Omental fat pad (tissue), 4 donors: ENCODE measurements at places on chromosomes 1 and 21.
A peak's percentile ranks its signal among the peaks of the same experiment; 100 is the strongest.

- DNase-seq = no peak
Observed at GRCh38 chr1:30745834-30746208, 11.8 kb downstream of the LAPTM5 start.

- DNase-seq = no peak
Observed at GRCh38 chr1:7471836-7472235, 299.3 kb upstream of the VAMP3 start.

DNA sequence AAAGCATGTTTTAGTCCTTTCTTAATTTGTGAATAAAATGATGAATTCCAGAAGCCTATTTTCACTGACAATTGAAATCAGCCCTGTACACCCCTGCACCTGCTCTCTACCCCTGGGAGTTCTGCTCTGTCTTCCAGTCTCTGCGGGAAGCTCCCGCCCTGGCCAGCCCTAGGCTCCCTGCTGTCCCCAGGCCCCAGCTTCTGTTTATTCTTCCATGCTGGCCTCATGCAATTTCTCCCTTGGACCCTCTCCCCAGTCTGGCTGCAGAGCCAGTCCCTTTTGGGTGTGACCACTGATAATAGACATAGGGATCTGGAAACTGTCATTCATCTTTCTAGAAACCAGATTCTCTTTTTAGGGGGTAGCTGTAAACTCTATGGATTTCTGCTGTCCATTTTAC, 258.6 kb downstream of the GRIK3 start:
- no peak for DNase-seq

DNA sequence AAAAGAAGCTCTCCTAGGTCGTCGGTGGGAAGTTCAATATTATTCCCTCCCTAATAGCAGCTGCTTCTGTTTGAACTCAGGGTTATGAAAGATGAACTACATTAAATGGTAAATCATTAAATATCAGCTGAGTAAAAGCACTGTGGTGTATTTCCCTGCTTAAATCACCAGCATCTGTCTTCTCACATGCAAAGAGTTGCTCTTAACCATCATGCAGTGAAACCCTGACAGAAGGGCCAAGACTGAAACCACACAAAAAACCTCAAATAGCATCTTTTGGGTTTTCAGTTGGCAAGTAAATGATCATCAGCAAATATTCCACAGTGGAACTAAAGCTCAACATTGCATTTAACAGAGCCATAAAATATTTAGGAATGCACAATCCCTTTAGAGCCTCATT, 380.0 kb upstream of the ADGRL2 start:
- no peak for DNase-seq

DNA sequence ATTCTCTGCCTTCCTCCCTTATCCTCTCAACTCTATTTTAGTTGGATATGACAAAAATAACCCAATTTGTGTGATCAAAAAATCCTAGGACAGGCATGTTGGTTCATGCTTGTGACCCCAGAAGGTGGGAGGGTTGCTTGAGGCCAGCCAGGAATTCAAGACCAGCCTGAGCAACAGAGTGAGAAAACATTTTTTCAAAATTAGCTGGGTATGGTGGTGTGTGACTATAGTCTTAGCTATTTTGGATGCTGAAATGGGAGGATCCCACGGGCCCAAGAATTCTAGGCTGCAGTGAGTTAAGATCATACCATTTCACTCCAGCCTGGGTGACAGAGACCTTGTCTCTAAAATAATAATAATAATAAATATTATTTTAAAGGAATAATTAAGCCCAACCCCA, 1383.1 kb upstream of the ADGRL2 start:
- no peak for DNase-seq

- DNase-seq = peak; percentile 33
Observed at GRCh38 chr1:113759333-113760101, at the start of gene PHTF1. TSS of gene PHTF1 (minus strand) at chr1:113759486. CDS start at chr1:113758703, 783 bp downstream.

DNA sequence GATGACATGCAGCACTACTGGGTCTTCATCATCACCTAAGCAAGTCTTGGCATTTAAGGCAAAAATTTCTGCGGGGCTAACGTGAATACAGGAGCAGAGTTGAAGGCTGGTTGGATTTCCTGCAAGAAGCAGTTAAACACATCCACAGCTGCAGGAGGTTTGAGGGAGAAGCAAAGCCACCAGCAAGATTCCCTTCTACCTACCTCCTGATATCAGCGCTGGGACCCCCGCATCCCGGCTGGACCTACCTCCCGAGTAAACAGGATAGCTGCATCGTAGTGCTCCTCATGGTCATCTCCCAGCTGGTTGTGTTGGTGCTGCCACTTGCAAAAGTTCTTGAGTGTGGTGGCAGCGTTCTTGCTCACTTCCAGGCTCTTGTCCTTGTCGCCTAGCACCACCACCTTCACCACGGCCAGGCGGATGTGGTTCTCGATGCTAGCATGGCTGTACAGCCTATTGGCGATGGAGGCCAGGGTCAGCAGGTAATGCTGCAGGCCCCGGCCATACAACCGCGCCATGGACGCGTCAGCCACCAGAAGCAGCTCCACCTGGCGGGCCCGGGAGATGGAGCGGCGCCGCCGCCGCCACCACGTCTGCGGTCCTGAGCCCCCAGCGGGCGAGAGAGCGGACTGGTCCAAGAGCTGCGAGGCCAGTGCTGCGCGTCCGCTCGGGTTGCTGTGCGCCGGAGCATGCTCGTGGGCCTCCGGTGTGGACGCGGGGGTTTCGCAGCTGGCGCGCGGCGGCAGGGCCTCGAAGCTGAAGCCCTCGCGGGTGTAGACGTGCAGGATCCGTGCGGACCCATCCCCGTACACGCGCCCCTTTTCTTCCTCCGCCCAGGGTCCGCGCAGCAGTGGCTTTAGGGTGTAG, 1.6 kb downstream of the ADAMTS5 start:
- DNase-seq = no peak

GRCh38 chr1:55582084-55582483, 366.9 kb upstream of the USP24 start:
- DNase-seq = no peak

GRCh38 chr21:14453339-14454015, 70.5 kb upstream of the HSPA13 start:
- DNase-seq = no peak

DNA sequence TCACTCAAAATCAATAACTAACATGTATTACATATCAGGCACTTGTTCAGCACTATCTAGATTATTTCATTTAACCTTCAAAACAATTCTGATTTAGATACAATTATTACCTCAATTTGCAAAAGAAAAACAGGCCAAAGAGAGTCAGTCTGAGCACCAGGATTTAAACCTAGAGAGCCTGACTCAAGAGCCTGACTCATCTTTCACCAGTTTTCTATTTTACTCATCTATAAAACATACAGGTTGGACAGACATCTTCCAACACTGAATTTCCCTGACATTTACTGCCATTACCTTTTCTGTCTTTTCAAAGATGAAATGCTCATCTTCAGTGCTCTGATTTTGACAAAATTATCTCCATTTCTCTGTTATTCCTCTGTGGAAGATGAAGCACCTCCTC, 116.5 kb downstream of the MRPL39 start:
- no peak for DNase-seq

DNA sequence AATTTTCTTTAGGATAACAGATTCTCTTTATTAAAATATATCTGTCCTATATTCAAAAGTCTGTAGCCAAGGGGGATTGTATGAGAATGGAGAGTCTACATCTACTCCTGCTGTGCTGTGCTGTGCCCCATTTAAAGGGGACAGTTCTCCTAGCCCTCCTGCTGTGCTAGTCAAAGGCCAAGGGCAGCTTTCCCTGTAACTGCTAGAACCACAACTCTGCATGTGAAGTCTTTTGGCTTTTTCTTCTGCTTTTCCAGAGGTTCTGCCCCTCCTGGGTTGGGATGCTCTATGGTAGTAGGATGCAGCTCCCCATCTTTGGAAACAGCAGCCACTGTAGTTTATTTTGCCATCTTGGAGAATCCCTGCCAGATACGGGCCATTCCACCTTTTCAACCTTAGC, 197.5 kb upstream of the JUN start:
- no peak for DNase-seq

GRCh38 chr1:28364888-28365287, 4.7 kb upstream of the PHACTR4 start:
- no peak for DNase-seq

- DNase-seq = no peak
Observed at GRCh38 chr1:201069636-201070035, 42.6 kb downstream of the CACNA1S start.

- DNase-seq = no peak
Observed at GRCh38 chr1:89277725-89278124, 5.1 kb upstream of the GBP5 start.

GRCh38 chr1:94039871-94040569, 80.9 kb downstream of the ABCA4 start:
- DNase-seq = no peak

GRCh38 chr1:40315239-40315794, 1.8 kb downstream of the COL9A2 start:
- peak; percentile 51 for DNase-seq

- no peak for DNase-seq
Observed at GRCh38 chr1:173408886-173409285, 68.2 kb upstream of the PRDX6 start.

- DNase-seq = no peak
Observed at GRCh38 chr1:61046434-61046833, 35.9 kb upstream of the NFIA start.

DNA sequence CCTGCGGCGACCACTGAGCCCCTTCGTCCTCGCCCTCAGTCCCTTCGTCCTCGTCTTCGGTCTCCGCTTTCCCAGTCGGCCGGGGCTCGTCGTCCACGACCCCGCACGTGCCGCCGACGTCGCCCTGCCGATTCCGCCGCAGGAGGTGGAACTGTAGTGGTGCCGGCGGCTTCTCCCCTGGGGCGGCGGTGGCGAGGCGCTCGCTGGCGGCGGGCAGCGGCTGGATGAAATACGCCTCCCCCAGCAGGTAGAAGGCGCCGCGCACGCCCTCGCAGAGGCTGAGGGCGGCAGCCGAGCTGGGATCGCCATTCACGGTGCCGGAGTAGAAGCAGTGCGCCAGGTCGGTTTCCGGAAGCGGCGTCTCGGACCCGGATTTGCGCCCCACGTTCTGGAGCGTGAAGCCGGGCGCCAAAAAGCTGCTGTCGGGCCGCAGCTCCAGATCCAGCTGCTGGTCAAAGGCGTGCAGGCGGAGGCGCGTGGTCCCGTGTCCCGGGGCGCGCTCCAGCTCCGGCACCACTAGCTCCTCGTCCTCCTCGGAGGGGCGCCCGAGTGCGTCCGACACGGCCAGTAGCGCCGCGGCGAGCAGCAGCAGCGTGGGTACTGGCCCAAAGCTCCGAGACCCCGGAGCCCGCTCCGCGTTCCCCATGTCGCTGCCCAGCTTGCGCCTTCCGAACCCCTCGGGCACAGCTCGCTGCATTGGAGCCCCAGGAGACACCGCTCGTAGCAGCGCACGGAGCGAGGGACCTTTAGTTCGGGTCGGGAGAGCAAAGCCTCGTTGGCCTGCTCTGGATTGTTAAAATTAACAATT, 747 bp downstream of the ADAMTS1 start:
- DNase-seq = no peak

- DNase-seq = no peak
Observed at GRCh38 chr1:93837961-93838360, 41.0 kb downstream of the DNTTIP2 start.

GRCh38 chr1:29786195-29786594, 549.9 kb downstream of the PTPRU start:
- DNase-seq = no peak

GRCh38 chr21:45332981-45333582, 45.4 kb upstream of the POFUT2 start:
- no peak for DNase-seq

- no peak for DNase-seq
Observed at GRCh38 chr1:1890506-1891348, at the start of gene GNB1. TSS of gene GNB1 (minus strand) at chr1:1891087. CDS start at chr1:1825453, 65,634 bp downstream.

DNA sequence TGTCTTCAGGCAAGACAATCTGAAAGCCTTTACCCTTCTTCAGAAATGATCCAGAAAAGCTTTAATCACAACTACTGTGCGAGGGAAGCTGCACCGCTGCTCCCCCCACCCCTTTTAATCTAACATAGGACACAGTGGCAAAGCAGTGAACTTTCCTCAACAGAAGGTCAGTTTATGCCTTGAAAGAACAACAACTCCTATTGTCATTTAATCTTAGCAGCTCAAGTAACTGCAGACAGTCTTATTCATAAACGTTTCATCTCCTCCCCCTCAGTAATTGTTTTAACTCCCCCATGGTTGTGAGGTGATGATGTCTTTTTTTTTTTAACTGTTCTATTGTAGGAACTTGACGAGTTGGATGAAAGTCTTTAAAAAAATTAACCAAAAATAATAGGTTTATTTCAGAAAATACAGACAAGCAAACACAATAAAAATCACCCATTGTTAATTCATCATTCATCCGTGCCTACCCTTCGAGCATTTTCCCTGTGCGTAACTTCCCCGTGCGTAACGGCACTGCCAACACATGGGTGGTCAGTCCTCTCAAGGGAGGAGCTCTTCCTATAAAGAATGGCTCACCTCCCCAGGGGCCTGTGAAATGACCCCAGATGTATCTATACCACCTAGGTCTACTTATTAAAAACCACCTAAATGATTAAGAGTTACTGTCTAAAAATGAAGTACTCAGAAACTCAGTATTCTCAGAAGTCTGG, 3.3 kb upstream of the ADAR start:
- no peak for DNase-seq

- DNase-seq = no peak
Observed at GRCh38 chr1:202671399-202671798, 38.9 kb downstream of the SYT2 start.

DNA sequence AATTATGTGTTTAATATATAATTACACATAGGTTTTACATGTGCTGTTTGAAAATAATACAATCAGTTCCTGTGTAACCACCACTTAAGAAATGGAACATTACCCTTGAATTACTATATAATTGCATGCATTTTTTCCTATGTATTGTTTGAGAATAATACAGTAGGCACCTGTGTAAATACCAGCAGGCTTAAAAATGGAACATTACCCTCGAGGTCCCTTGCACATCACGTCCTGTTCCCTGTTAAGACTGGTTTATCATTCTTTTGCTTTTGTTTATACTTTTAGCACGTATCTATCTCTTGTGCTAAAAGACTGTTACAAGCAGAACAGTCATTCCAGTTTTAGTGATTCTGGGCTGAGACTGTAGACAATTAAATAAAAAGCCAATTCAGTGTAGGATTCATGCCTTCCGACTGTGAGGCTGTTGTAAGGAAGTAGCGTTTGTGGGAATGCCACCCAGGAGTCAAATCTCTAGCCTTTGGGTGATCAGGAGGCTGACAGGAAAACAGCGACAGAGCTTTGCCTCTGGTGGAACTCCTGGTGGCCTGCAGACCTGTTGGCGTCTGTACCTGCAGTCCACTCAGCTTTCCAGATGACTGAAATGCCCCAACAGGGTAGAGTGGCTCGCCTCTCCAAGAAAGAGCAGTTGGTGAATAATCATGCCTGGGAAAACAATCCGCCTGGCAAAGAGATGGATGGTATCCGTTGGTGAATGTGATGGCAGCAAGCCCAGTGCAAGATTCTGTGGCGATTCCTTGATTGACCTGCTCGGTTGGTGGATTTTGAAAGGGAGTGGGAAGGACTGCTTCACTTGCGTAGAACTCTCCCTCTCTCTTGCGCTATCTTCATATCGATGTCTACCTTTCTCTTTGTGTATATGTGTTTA, 58.0 kb downstream of the DISC1 start:
- no peak for DNase-seq
